ENCODE measurements at places on chromosomes 11 and 22. TPM values are rescaled to one million over a fixed set of nuclear protein-coding genes. Genes with fewer than 3 reads are reported as not detected.

DNA sequence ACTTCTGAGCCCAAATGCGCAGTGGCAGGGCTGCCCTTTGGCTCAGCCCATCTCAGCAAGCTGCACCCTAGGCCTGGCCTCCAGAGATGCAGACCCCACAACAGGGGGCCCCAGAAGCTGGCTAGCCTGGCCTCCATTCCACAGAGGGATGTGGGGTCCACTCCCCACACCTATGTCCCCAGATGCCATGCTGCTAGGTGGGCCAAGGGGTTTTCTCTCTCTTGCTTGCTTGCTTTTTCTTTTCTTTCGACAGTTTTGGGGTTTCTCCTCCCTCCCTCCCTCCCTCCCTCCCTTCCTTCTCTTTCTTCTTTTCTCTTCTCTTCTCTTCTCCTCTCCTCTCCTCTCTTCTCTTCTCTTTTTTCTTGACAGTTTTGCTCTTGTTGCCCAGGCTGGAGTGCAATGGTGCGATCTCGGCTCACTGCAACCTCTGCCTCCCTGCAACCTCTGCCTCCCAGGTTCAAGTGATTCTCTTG lies 9.6 kb downstream of the SCARF2 start:
- DNase-seq: no peak

The TRIM6 gene
- total RNA-seq: 5.6 TPM

- no peak for DNase-seq
These were observed 328.5 kb downstream of the CNTN5 start for GRCh38 chr11:99349151-99349673.

DNA sequence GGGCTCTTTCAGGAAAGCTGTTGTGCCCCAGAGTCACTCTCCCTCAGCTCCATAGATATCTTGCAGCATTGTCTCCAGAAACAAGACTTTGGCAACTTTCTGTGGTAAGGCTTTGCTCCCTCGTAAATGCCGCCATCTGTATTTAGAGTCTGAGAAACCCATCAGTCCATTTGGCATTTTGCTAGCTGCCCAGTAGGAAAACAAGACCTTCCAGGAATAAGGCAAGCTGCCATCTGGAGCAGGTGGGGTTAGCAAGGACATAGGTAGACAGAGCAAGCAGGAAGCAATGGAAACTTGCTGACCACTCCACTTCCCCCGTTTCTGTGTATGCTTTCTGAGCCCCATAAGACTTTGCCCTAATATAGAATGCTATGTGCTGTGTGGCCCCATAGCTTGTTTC lies 131.9 kb downstream of the SPATA19 start:
- DNase-seq: no peak

GRCh38 chr11:46676436-46677158 lies 23.8 kb downstream of the ARHGAP1 start:
- DNase-seq: no peak

DNA sequence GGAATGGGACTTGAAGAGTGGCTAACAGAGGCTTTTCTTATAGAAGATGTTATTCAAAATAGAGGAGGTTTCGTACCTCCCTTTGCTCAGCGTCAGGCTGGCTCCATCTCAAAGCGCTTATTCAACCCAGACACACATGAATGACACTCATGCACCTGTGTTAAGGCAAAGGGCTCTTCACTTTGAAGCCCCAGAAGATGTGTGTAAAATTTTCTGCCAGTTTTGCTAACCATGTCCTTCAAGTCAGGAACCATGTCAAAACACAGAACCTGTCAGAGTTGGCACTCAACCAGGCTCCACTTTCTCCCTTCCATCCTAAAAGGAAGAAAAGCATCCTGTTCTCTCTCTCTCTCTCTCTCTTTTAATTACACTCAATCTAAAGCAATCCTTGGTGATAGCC lies 352.8 kb upstream of the NARS2 start:
- DNase-seq: no peak

The ENTHD1 gene
- total RNA-seq: not detected

- DNase-seq: peak; percentile 28
These were observed 20.8 kb downstream of the ARVCF start for GRCh38 chr22:19995611-19996339.

The CARNS1 gene
- 0.35 TPM for total RNA-seq

The CAPN5 gene
- 15.0 TPM for total RNA-seq

DNA sequence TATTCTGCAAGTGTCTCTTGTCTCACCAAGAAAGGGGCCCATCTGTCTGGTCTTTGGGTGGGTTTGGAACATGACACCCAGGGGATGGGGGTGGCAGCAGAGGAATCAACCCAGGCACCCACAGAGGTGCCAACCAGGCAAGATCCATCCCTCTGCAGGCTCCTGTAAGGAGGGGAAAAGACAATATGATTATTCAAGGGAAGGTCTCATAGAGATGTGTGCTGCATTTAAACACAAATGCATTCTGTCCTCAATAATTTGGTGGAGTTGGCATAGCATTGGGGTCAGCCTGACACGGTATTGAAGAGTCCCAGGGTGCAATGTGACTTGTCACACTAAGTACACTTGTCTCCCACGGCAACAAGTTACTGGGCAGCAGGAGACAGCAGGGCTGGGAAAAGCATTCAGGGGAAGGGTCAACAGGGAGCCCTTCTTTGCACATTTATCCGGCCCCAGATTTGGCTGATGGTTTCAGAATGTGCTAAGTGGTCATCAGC lies 33.1 kb upstream of the SPON1 start:
- no peak for DNase-seq

DNA sequence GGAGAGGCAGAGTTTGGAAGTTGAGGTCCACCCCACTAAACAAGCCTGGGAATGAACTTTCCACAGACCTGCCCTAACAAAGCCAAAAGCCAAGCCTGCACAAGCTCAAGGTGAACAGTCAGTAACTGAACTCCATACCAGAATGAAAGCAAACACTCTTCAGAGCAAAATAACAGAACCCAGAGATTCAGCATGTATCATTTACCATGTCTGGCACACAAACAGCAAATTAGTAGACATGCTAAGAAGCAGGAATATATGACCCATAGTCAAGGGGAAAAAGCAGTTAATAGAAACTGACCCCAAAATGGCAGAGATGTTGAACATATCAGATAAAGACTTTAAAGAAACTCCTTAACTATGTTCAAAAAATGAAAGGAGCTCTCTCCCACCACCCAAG lies 31.3 kb downstream of the TBX1 start:
- DNase-seq: no peak

- no peak for DNase-seq
These were observed 31.0 kb upstream of the CHRM4 start for GRCh38 chr11:46422588-46422987.

The OR56A1 gene
- total RNA-seq: not detected

The TANGO2 gene
- total RNA-seq: 33.2 TPM

The FOLR1 gene
- total RNA-seq: not detected

The POU2AF3 gene
- not detected for total RNA-seq

The PANX3 gene
- total RNA-seq: not detected

DNA sequence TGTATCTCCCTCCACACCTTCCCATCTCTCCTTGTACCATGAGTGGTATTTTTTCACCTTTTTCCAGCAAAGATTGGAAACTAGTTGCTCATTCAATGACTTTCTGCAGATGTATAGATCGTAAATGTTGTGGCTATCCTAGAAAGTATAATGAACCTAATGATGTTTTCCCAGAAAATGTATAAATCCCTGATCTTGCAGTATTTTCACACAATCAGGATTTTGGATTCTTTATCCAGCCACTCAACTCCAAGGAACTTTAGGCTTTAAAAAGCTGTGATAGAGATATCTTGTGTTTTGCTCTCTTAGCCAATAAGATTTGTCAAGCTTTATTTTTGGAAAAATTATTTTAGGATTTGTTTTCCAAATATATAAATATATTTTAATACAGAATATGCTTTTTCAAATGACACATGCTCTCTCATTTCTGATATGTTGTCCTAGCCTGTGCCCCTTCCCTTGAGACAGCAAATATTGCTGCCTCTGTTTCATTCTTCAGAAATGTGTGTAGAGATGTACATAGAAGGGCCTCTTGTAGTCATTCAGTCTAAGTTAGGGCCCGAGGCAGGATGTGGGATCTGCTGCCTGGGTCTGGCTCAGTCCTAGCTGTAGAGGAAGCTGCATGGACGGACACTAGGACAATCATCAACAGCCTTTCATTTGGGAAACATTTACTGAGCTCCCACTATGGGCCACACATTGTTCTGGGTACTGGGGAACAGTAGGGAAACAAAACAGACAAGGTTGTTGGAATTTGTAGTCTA lies 62.4 kb downstream of the NAV2 start:
- DNase-seq: no peak

The SLC22A25 gene
- total RNA-seq: not detected

The RAB39A gene
- not detected for total RNA-seq

DNA sequence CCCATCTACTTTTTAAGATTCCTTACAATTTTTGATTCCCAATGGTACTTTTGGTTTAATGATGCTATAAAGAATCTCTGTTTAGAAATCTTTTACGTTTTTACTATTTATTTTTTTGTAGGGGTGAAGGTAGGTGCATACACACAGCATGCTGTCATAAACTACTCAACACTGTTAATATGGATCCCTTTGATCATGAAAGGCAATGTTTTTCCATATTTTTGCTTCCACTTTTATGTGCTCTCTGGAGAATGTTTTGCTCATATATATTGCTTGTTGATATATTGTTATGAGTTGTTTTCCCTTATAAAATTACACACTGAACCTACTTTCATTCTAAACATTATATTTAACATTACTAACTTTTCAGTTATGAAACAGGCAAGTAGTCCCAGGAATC lies 123.6 kb upstream of the TP53AIP1 start:
- DNase-seq: no peak

- no peak for DNase-seq
These were observed 10.6 kb downstream of the MSANTD4 start for GRCh38 chr11:106011481-106011880.
